ENCODE measurements at places on chromosomes 2 and 18. TPM values are rescaled to one million over a fixed set of nuclear protein-coding genes. Genes with fewer than 3 reads are reported as not detected.

The SMARCAL1 gene
- 31.4 TPM for total RNA-seq

The IL1R2 gene
- 2.7 TPM for total RNA-seq

The COPS7B gene
- total RNA-seq: 30.9 TPM

The AFF3 gene
- 2.6 TPM for total RNA-seq

The ARHGEF4 gene
- 15.6 TPM for total RNA-seq

The TMEM237 gene
- 19.1 TPM for total RNA-seq

The KLF7 gene
- total RNA-seq: 29.5 TPM

The AKAIN1 gene
- not detected for total RNA-seq

The CENPA gene
- total RNA-seq: not detected

The FEZ2 gene
- total RNA-seq: 51.6 TPM

The LINC00305 gene
- total RNA-seq: not detected

The CASP10 gene
- 21.6 TPM for total RNA-seq

The SLC40A1 gene
- 285 TPM for total RNA-seq

The LOXL3 gene
- total RNA-seq: 3.0 TPM

The TRIB2 gene
- total RNA-seq: 35.4 TPM

The SOWAHC gene
- total RNA-seq: 18.7 TPM

The DYNAP gene
- total RNA-seq: not detected

The RUFY4 gene
- total RNA-seq: not detected

The MEX3C gene
- total RNA-seq: 33.6 TPM

The EFR3B gene
- 21.1 TPM for total RNA-seq

The SKOR2 gene
- not detected for total RNA-seq

The RGPD3 gene
- 0.63 TPM for total RNA-seq

The ECEL1 gene
- total RNA-seq: 1.5 TPM

The NT5C1B gene
- not detected for total RNA-seq

The KCMF1 gene
- 40.4 TPM for total RNA-seq

The HJURP gene
- not detected for total RNA-seq

The TBC1D8 gene
- total RNA-seq: 16.4 TPM

The FRZB gene
- 4.8 TPM for total RNA-seq

The TWIST2 gene
- 20.1 TPM for total RNA-seq

The REG1B gene
- not detected for total RNA-seq

The ZNF521 gene
- 53.1 TPM for total RNA-seq

The SLC23A3 gene
- total RNA-seq: 3.9 TPM

The EMILIN1 gene
- total RNA-seq: 23.2 TPM

The GKN2 gene
- total RNA-seq: not detected

The ACTG2 gene
- total RNA-seq: 1.5 TPM

The CXCR1 gene
- not detected for total RNA-seq

The REEP1 gene
- 5.7 TPM for total RNA-seq

The IHH gene
- total RNA-seq: 0.34 TPM

The RALBP1 gene
- total RNA-seq: 59.1 TPM

The SPP2 gene
- total RNA-seq: not detected

The IL1F10 gene
- not detected for total RNA-seq

The KCNG2 gene
- not detected for total RNA-seq

The MARS2 gene
- 10.6 TPM for total RNA-seq

The CAPG gene
- 209 TPM for total RNA-seq

The MC2R gene
- not detected for total RNA-seq

The SLC66A2 gene
- total RNA-seq: 99.8 TPM

The PROM2 gene
- 16.7 TPM for total RNA-seq

The CHMP1B gene
- total RNA-seq: 99.5 TPM

The MEMO1 gene
- total RNA-seq: 28.7 TPM

All from thyroid gland (tissue), 4 donors.